Hypothalamus (tissue), 51 donors: ENCODE measurements at places on chromosomes 5 and 9.

DNA sequence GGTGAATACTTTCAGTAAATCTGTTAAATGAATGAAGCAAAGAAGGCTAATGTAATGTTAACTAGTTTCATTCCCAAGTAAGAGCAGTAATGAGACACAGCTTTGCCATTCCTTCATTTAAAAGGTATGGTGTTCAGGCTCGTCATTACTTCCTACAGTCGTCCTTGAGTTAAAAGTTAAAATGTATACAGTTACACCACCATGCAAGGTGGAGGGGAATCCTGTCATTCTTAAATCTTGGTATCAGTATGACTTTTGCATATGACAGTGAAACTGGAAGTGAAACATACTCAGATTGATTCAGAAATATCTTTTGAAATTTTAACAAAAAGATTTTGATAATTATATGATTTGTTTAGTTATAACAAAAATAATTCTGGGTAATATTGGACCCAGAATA, 25.9 kb downstream of the MTRR start:
- DNase-seq: no peak

DNA sequence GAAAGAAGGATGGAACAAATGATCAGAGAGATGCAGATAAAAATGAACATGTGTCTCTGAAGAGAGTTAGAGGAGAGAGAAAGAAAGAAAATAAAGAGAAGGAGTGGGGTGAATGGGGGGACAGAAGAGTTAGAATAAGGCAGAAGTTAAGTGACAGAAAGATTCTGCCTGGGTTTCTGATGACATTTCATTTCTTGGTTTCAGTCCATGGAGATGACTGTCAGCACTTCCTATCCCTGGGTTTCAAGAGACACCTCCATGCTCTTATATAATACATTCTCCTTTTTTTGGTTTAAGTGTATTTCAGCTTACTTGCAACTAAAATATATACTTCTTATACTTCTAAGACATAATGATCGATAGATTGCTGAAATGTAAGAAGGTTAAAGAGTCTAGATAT, 213.0 kb upstream of the IL12B start:
- no peak for DNase-seq

GRCh38 chr9:76643399-76644117, 120.7 kb upstream of the PCA3 start:
- DNase-seq: no peak

DNA sequence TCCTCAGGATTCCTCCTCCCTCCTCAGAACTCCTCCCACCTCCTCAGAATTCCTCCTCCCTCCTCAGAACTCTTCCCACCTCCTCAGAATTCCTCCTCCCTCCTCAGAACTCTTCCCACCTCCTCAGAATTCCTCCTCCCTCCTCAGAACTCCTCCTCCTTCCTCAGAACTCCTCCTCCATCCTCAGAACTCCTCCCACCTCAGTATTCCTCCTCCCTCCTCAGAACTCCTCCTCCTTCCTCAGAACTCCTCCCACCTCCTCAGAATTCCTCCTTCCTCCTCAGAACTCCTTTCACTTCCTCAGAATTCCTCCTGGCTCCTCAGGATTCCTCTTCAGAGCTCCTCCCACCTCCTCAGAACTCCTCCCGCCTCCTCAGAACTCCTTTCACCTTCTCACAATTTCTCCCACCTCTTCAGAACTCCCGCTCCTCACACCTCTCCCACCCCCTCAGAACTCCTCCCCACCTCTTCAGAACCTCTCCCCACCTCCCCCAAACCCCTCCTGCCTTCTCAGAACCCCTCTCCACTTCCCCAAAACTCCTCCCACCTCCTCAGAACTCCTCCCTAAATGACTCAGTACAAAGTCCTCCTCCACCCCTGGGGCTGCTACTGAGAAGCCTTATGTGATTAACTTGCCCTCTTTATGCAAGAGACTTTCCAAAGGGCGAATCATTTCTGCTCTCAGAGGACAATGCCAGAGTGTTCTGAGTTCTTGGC, 23.2 kb downstream of the SLC46A2 start:
- no peak for DNase-seq

DNA sequence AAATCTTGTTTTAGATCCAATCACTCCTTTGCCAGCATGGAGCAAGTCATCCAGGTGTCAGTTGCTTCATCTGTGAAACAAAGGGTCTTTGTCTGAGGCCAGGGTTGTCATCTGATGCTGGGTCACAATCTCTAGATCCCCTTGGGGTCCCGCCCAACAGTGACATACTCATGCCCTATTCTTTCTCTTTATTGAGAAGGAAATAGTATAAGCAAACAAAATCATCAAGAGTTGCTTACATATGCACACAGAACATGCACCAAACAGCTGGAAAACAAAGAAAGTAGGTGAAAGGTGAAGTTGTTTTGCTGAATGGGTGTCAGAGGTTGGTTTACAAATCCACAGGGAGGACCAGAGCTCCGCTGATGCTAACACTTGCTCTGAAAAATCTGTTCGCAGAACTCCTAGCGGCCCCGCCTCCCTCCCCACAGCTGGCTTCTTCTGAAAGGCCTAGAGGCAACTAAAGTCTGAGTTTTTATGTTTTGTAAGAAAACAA, 106.1 kb upstream of the SLC44A1 start:
- DNase-seq: no peak

GRCh38 chr5:114146398-114146797, 215.5 kb upstream of the KCNN2 start:
- no peak for DNase-seq

DNA sequence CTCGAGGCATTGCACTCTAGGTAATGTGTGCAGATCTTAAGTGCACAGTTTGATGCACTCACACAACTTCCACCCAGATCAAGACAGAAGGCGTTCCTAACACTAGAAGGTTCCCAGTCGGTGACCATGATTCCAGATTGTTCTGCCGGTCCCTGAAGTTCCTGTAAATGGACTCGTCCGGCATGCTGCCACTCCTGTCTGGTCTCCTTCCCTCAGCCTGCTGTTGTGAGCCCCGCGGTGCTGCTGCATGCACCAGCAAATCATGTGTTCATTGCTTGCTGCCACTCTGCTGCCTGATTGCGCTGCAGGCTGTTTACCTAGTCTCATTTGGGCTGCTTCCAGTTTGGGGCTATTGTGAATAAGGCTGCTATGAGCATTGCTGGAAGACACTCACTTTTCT, 11.5 kb downstream of the STKLD1 start:
- DNase-seq: no peak

GRCh38 chr5:31702712-31703111, 63.8 kb downstream of the PDZD2 start:
- DNase-seq: no peak

- no peak for DNase-seq
Observed at GRCh38 chr5:111254613-111255012, 30.4 kb downstream of the CAMK4 start.

DNA sequence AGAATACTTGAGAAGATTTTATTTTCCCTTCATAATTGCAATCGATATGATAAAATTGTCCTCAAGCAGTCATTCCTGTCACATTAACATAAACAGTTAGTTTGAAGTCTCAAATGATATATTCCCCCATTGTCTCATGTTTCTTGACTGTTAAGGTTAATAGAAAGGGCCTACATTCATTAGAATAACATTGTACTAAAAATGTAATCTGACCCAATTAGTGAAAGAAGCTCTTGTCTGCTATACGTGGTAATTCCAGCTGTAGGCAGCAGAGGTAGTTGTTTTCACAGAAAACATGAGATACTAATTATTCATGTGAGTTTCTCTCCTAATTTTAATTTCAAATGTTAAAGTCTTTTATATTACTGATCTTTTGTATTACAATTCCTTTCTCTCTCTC, 25.9 kb upstream of the AP3B1 start:
- no peak for DNase-seq

GRCh38 chr5:37133939-37134338, 115.2 kb downstream of the CPLANE1 start:
- no peak for DNase-seq

DNA sequence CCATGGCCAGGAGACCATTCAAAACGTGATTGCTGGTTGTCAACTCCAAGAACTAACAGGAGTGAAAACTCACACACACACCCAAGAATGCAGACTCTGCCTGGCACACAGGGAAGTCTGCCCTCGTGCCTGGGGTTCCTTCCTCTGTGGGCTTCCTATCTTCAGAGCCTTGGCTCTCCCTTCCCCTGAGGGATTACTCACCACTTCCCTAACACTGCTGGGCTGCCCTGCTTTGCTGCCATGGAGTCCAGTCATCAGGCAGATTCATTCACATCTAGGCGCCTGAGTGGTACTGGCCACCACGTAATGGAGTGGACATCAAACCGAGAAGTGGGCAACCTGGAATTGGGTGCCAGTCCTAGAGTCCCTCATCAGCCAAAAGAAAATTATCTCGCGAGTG, 76.4 kb upstream of the PRSS3 start:
- no peak for DNase-seq

DNA sequence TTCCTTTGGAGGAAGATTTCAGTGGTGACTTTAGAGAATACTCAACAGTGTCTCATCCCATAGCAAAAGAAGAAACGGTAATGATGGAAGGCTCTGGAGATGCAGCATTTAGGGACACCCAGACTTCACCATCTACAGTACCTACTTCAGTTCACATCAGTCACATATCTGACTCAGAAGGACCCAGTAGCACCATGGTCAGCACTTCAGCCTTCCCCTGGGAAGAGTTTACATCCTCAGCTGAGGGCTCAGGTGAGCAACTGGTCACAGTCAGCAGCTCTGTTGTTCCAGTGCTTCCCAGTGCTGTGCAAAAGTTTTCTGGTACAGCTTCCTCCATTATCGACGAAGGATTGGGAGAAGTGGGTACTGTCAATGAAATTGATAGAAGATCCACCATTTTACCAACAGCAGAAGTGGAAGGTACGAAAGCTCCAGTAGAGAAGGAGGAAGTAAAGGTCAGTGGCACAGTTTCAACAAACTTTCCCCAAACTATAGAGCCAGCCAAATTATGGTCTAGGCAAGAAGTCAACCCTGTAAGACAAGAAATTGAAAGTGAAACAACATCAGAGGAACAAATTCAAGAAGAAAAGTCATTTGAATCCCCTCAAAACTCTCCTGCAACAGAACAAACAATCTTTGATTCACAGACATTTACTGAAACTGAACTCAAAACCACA, 67.4 kb downstream of the VCAN start:
- DNase-seq: no peak

DNA sequence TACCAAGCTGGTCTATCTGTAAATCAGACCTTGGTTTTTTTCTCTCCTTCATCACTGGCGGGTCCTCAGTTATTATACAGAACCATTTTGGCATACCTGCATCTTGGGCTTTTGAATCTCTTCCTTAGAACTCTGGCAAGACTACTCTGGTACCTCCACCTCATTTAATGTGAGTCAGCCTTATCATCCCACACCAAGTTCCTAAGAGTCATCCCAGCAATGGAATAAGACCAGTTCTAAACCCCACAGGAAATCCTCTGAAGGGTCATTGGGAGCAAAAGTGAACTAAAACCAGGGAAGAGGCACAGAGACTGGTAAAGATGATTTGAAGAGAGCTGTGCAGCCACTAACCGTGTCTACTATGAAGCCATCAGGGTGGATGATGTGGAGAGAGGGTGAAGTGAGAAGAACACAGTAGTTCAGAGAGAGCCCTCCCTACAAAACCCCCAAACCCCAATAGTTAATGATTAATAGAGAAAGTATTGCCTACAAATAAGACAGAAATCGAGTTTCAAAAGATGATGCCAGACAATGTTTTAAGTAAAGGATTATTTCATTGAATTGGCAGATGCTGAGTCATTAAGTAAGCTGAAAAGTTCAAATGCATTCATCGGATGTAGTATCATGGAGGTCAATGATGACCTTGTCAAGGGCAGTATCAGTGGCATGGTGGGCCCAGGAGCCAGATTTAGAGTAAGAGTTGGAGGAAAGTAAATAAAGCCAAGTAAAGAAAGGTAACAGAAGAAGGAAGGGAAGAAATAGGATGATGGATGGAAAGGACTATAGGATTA, 85.4 kb downstream of the PCSK1 start:
- DNase-seq: no peak

- DNase-seq: no peak
Observed at GRCh38 chr9:86459599-86460155, 105.5 kb upstream of the TUT7 start.

- no peak for DNase-seq
Observed at GRCh38 chr9:16112116-16112515, 559.3 kb downstream of the CCDC171 start.
